ENCODE measurements at places on chromosomes 16 and 17. TPM values are rescaled to one million over a fixed set of nuclear protein-coding genes. Genes with fewer than 3 reads are reported as not detected.
A peak's percentile ranks its signal among the peaks of the same experiment; 100 is the strongest.

HOXB4 gene
- 12.2 TPM for total RNA-seq

CES3 gene
- 12.8 TPM for total RNA-seq

DNA sequence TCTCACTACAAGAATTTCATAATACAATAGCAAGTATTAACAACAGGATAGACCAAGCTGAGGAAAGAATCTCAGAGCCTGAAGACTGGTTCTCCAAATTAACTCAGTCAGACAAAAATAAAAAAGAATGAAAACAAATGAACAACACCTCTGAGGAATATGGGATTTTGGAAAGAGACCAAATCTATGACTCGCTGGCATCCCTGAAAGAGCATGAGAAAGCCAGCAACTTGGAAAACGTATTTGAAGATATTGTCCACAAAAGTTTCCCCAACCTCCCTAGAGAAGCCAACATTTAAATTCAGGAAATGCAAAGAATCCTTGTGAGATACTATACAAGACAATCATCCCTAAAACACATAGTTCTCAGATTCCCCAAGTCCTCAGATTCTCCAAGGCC is 20.9 kb downstream of the NLRP1 start:
- DNase-seq = peak; percentile 12

DNA sequence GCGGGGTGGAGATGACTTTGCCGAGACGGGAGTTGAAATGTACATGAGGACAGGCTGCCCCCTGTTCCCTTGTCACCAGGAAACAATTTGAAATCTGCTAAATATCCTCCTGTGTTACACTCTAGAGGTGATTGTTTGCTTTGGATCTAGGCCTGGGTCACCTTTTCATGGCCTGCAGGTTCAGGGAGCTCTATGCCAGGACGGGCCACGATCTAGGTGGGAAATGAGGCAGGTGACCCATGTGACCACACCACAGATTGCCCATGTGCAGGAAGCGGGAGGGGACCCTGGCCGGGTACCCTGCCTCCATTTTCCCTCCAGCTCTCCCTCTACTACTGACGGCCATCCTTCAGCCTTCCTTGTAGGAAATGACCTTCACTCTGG is 43.4 kb downstream of the MEAK7 start:
- DNase-seq = no peak

DNA sequence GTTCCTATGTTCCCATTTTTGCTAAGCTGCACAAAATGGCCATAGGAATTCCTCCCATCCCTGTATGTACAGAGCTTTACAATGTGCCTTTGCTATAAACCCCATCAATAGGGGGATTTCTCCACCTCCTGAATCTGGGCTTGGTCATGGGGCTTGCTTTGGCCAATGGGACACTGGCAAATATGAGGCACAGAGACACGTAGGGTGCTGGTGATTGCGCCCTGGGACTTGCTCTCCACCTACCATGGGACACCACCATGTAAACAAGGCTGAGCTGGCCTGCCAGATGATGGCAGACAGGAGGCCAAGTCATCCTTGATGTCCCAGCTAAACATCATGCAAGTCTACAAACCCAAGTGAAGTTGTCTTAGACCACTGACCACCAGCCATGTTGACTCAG is 15.3 kb upstream of the ALDH3A1 start:
- no peak for DNase-seq

DNA sequence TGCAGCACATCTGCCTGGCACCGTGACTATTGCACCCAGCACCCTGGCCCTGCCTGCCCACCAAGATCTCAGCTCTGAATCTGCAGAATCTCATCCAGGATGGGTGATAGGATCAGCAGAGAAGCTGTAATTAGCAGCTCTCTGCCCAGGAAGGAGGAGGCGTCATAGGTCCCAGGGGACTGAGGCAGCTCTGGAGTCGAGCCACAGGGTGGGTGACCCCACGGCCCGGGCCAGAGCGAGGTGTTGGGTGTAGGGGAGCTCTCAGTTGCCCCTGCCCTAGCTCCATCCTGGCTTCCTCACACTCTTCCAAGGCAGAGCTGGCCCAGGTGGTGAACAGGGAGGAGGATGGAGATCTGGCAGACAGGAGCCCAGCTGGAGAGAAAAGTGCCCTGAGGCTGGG is 18.2 kb upstream of the FAM83G start:
- DNase-seq = no peak

PLCG2 gene
- total RNA-seq = 10.4 TPM

CHMP1A gene
- total RNA-seq = 82.2 TPM

GRCh38 chr17:12627781-12628451 is 37.8 kb upstream of the MYOCD start:
- no peak for DNase-seq

DNA sequence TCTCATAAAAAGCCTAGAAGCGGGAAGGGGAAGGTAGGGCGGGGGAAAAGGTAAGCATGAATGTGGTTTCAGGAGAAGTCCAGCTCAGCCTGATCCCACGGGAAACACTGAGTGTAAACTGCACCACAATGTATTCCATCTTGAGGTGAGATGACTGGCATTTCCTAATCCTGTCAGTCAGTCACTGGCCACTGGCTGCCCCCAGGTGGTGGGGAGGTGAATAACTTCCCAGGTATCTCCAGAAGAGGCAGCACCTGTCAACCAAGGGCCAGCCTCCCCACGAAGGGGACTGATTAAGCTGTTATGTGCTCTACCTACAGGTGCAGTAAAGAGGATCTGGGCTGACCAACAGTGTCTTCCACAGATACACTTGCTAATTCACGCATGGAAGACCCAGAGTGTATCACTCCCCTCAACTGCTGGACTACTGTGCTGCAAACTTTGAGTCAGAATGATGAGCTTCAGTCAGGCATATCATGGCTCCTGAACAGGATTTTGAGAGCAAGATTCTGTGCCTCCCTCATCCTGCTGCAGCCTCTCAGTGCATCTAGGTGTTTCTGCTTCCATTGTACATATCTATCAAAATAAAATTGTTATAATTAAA is 108.5 kb upstream of the CCL2 start:
- peak; percentile 52 for DNase-seq

CLDN9 gene
- total RNA-seq = 3.2 TPM

DNA sequence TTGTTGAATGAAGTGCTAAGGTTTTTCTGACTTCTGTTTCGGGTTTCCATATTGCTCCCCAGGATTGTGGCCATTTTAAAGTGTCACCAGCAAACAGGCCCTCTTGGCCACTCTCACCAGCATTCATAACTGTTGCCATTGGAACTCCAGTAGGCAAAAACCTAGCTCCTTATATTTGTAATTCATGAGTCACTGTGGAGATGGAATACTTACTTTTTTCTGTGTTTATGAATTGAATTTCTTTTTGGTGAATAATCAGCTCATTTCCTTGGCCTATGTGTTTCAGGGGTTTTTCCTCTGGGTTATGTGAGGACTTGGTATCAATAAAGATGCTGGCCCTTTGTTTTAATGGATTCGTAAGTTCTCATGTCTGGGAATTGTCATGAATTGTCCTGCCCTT is 255.1 kb downstream of the SNX29 start:
- no peak for DNase-seq

Data from cardiac muscle cell (in vitro differentiated cells and primary cell).